ENCODE measurements at places on chromosomes 1 and 21. TPM values are rescaled to one million over a fixed set of nuclear protein-coding genes. Genes with fewer than 3 reads are reported as not detected.

DNA sequence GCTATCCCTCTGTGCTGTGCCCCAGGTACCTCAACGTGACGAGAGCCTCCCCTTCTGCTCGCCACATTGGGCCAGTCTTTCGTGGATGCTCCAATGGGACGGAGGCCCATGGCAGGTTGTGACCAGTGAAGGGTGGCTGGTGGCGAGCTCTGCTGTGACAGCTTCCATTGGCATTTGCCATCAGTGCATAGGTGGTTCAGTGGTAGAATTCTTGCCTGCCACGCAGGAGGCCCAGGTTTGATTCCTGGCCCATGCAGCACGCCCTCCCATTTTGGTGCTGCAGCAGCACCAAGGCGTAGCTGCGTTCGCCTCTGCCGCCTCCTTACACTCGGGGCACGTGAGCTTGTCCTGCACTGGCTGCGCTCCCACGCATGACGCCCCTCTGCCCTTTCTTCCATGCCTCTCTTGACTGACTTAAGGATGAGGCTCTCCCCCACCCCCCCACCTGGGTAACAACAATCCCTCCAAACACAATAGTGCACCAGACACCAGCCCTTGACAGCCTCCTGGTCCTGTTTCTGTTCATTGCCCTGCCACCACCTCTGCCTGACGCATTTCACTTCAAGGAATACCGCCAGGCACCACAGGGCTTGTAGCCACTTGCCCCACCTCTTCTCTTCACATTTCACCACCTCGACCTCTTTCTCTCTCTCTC lies 24.7 kb upstream of the FCGR2A start:
- H3K27ac ChIP-seq = no peak overlapping the region
- H3K27me3 ChIP-seq = no peaks in the 10 kb centered on the region
- H3K4me1 ChIP-seq = no peaks in the 10 kb centered on the region
- H3K4me3 ChIP-seq = no peak overlapping the region

DNA sequence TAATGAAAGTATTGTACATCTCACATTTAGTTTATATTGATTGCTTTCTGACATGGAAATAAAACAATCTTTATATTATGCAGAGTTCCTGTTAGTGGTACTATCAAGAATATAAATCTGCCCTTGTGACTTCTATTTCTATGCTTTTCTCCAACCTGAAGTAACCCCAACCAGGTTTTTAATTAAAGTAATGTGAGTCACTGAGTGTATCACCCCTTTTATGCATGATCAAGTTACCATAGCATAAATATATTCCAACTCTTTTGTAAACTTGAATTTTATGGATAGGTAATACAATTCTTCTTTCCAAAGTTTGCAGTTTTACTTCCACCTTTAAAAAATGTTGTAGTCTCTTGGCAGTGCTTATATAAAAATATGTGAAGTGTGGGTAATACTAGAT lies 532.3 kb downstream of the USP25 start:
- no peaks in the 10 kb centered on the region for H3K36me3 ChIP-seq
- no peaks in the 10 kb centered on the region for H3K27me3 ChIP-seq
- H3K27ac ChIP-seq = no peak overlapping the region

DNA sequence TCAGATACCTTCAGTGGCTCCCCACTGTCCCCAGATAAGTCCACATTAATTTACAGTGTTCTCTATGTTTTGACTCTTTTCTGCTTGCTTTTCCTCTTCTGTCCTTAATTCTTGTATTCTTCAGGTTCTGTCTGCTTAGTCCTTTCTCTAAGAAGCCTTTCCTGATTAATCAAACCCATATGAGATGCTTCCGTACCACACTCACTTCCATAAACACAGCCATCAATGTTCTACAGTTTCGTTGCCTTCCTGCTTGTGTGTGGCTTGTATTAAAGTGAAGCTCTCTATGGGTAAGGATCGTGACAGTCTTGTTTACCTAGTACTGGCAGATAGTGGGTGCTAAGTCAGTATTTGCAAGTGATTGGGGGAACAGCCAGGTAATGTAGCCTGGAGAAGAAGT lies 75.9 kb downstream of the PRDM2 start:
- H3K36me3 ChIP-seq = peaks cover 4% of the 10 kb centered on the region
- no peaks in the 10 kb centered on the region for H3K27me3 ChIP-seq
- H3K27ac ChIP-seq = no peak overlapping the region
- peaks cover 9% of the 10 kb centered on the region for H3K4me1 ChIP-seq
- no peak overlapping the region for H3K4me3 ChIP-seq

DNA sequence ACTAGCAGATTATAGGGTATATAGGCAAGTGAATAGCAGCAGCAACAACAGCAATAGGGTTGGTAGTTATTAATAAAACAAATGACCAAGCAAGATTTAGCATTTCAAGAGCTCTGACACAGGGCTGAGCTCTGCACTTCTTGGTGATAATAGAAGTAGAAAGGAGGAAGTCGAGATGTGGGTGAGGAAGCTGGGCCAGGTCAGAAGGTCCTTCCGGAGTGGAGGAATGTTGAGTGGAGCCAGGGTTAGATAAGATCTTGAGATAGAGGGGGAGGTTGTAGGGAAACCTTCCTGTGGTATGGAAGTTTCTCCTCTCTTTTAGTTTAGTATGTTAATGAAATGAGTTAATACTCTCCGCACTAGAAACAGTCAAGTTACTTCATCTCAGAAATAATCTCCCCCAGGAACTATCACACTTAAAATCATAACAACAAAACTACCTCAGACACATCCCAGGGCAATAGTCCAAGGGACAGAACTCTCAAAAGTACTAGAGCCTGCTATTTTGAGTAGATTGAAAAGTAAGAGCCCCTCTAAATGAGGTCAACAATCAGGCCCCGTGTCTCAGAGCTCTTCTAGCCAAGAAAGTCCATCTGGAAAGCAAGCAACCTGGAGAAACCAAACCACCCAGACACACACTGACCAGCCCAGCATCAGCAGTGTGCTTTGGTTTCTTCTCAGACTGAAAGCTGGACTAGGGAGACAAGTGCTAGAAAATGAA lies 45.4 kb upstream of the ATP1B1 start:
- H3K4me1 ChIP-seq = no peaks in the 10 kb centered on the region
- H3K27me3 ChIP-seq = no peaks in the 10 kb centered on the region
- H3K4me3 ChIP-seq = no peak overlapping the region
- no peaks in the 10 kb centered on the region for H3K36me3 ChIP-seq
- H3K27ac ChIP-seq = no peak overlapping the region
- DNase-seq = peak; percentile 13

GRCh38 chr21:36218691-36219090 lies 62.1 kb downstream of the DOP1B start:
- H3K36me3 ChIP-seq = no peaks in the 10 kb centered on the region
- no peaks in the 10 kb centered on the region for H3K4me1 ChIP-seq
- no peak overlapping the region for H3K27ac ChIP-seq
- no peak for DNase-seq
- H3K27me3 ChIP-seq = no peaks in the 10 kb centered on the region
- no peak overlapping the region for H3K4me3 ChIP-seq

DNA sequence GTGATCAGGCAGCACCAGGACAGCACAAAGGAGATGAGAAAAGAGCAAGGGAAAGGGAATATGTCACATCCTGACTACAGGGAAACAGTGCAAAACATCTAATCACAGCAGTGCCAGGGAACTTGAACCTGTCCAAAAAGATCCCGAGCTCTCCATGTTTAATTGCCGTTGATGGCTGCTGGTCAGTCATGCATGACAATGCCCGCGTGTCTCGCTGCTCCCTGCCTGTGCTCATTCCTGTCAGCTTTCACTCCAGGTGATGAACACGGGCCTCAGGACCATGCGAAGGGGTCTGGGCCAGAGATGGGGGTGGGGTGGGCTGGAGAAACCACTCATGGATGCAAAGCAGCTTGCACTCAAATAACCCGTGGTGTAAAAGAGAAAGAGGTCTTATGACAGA lies 287.0 kb downstream of the GPATCH2 start:
- H3K27ac ChIP-seq = no peak overlapping the region
- DNase-seq = no peak
- H3K4me1 ChIP-seq = no peaks in the 10 kb centered on the region
- no peak overlapping the region for H3K4me3 ChIP-seq

DNA sequence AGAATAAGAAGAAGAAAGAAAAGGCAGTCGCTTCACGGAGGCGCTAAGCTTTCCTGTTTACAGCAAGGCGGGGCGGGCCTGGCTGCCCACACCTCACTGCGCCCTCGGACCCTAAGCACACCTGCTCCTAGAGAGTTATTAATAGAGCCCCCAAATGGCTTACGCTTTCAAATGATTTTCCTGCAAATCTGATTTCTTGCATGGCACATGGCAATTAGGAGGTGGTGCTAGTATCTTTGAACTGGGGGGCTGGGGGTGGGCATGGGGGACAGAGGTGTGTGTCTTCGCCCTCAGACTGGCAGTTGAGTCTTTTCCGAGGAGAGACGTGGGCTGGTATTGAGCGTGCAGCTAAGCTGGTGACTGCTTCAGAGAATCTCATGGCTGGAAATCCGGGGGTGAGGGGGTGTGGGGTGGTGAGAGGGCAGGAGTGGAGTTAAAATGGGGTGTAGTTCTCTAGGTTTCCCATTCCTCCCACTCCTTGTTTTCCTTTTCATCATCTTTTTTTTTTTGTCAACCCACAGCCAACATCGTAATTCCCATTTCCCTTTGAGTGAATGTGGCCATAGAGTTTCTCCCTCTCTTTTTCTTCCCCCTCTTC lies 1.3 kb downstream of the S1PR1 start:
- H3K36me3 ChIP-seq = no peaks in the 10 kb centered on the region
- H3K4me1 ChIP-seq = peaks cover 6% of the 10 kb centered on the region
- peak overlapping the region; percentile 91 for H3K4me3 ChIP-seq
- DNase-seq = no peak
- H3K27me3 ChIP-seq = no peaks in the 10 kb centered on the region
- peak overlapping the region; percentile 10 for H3K27ac ChIP-seq

DNA sequence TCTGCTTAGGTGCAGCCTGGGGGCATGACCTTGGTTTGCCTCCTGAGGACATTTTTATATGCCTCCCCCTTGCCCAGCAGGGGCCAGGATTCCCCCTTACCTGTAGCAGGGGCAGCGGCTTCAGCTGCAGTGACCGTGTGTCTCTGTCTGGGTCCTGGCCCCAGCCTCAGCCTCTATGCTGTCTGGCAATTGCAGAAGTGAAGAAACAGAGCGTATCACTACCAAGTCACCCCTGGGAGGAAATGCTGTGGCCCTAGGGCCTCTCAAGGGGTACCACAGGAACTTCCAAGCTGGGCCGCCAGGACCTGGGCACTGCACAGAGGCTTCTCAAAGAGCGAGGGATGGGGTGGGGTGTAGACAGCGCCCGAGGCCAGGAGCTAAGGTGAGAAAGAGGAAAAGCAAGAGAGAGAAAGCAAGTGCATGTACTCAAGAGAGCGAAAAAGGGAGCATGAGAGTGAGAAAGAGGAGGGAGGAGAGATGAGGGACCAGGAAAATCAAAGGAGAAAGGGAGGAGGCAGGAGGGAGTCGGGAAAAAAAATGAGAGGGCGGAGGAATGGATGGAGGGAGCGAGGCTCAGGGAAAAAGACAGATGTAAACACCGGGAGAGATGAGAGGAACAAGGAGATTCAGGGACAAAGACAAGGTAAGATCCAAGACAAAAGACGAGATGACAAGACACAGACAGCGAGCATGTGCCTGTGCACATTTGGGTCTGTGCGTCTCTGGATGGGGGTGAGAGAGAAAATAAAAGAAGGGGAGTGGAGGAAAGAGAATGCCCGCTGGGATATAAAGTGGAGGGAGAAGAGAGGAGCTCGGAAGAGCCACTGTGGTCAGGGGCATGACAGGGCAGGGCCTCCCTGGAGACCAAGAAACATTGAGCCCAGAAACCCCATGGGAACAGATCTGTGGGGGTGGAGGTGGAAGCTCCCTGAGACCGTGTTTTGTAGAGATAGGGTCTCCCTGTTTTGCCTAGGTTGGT lies at the start of gene PTAFR:
TSS of gene PTAFR (minus strand) at position 199 of the 979 bp plus-strand sequence. CDS start 25,669 bp downstream, outside the sequence.
- no peak within 1 kb of the TSS for H3K27ac ChIP-seq
- H3K4me3 ChIP-seq = no peak within 1 kb of the TSS
- no peaks in the 10 kb centered on the region for H3K36me3 ChIP-seq
- H3K4me1 ChIP-seq = peaks cover 9% of the 10 kb centered on the region
- no peaks in the 10 kb centered on the region for H3K27me3 ChIP-seq

DNA sequence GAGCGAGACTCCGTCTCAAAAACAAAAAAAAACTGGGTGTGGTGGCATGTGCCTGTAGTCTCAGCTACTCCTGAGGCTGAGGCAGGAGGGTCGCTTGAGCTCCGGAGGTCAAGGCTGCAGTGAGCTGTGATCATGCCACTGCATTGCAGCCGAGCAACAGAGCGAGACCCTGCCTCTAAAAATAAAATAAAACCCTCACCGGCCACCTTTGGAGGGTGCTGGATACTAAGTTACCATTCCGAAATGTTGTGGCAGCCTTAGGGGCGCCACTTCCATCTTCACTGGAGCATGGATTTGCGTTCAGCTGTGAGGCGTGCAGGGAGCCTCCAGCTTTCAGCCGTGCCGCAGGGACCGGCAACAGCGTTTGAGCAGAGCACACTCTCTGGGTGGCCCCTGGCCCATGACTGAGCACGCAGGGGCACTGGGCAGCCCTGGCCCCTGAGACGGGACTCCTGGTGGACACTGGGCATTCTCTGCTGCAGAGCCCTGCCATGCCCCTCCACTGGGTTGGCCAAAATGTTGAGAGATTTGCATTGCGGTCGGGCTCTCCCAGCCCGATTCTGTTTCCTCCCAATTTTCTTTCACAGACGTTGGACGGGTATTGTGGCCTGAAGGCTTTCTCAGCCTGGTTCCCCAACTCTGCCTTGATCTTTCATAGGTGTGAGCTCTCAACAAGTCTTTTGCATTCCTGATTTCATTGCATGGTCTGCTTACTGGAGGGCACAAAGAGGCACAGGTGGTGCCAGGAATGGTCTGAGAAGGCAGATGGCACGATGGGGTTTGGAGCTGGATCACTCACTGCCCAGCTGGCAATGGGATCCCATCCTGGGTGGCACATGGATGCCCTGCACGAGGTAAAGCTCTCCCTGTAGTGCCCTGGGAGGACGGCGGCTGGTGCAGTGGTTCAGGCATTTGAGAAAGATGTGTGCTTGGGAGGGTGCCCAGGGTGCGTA lies 5.8 kb upstream of the CFAP74 start:
- H3K27ac ChIP-seq = no peak overlapping the region
- no peak overlapping the region for H3K4me3 ChIP-seq
- no peaks in the 10 kb centered on the region for H3K36me3 ChIP-seq
- DNase-seq = no peak

DNA sequence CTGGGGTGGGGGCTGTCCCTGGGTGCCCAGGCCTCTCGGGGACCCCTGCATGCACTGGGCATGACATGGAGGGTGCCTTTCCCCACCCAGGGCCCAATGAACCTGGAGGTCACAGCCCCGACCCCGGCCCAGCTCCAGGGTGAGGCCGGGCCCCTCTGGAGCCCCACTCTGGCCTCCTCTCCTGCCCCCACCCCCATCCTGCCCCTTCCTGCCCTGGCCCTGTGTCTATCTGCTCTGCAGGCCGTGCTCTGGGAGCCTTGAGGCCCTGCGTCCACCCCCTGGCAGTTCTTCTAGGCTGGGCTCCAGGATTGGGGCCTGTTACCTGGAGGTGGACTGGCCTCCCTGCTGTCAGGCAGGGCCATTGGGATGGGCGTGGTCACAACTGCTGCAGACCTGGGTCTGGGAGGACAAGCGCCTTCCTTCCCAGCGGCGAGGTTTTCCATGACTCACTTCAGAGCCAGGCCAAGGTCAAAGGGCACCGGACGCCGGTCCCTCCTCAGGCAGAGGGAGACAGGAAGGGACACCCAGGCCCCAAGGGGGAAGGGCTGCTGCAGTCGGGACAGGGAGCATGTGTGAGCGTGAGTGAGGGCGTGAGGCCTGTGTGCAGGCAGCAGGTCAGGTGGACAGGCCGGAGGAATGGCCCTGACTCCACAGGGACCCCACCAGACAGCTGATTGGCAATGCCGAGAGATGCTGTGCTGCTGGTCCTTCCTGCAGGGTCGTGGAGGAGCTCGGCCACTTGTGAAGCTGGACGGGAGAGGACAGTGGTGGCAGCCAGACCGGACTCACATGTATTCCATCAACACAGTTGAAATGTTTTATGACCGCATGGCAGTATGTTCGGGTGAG lies 31.1 kb upstream of the POFUT2 start:
- H3K27ac ChIP-seq = peak overlapping the region; percentile 81
- peak; percentile 52 for DNase-seq
- no peak overlapping the region for H3K4me3 ChIP-seq
- peaks cover 41% of the 10 kb centered on the region for H3K4me1 ChIP-seq
- no peaks in the 10 kb centered on the region for H3K36me3 ChIP-seq

HMGB4 gene
- total RNA-seq = not detected

MRAP gene
- 0.26 TPM for total RNA-seq
